ENCODE measurements at places on chromosomes 4 and X.

GRCh38 chrX:113400193-113400704, 559.6 kb upstream of the AMOT start:
- no peak for DNase-seq

- no peak for DNase-seq
Observed at GRCh38 chr4:74054483-74055047, 16.1 kb upstream of the CXCL3 start.

GRCh38 chr4:113169368-113169767, 119.9 kb downstream of the ANK2 start:
- no peak for DNase-seq

DNA sequence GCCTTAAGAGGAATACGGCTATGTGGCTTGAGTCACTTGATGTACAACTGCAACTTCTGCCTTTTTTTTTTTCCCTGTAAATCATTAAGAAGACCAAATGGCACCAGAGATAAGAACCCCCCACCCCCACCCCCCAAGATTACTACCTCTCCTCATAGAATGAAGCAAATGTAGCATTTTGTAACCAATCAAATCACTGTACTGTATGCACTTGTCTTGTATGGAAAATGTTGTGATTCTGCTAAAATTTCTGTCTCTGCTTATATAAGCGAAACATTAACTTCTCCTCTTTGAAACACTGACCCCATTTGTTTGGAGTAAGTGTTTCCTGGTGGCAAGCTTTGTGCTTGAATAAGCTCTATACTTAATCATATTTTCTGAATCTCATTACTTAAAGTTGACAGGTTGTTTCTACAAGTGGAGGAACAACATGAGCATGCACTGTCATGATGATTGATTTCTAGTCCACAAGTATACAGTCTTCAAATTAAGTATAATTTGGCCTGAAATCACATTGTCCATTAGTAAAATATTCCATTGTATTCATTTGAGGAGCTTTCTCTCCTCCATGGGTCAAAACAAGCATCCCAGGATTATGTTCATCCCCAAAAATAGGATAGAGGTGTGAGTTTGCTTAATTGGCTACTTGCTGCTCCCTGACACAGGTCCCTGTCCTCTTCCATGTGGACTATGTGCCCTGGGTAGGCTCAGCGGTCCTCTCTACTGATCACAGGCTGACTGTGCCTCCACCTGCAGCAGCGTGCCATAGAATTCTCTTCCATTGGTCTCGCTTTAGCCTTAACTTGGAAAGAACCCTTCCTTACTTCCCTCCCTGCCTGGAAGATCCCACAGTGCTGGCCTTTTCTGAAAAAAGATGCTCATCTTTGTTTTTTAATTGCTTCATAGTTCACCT, 104.0 kb upstream of the BMP2K start:
- no peak for DNase-seq

GRCh38 chr4:113355550-113356371, 306.3 kb downstream of the ANK2 start:
- DNase-seq = peak; percentile 90

DNA sequence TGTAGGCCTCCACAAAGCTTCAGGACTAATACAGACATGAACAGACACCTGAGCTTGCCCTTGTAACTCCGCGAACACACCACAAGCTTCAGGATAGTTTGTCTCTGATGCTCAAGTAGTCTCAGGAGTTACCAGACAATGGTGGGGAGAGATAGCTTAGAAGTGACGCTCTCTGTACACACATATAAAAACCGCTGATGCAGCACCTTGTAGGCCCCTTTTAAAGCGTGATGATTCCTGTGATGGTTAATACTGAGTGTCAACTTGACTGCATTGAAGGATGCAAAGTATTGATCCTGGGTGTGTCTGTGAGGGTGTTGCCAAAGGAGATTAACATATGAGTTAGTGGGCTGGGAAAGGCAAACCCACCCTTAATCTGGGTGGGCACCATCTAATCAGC, 78.7 kb downstream of the MAGED4 start:
- DNase-seq = no peak

DNA sequence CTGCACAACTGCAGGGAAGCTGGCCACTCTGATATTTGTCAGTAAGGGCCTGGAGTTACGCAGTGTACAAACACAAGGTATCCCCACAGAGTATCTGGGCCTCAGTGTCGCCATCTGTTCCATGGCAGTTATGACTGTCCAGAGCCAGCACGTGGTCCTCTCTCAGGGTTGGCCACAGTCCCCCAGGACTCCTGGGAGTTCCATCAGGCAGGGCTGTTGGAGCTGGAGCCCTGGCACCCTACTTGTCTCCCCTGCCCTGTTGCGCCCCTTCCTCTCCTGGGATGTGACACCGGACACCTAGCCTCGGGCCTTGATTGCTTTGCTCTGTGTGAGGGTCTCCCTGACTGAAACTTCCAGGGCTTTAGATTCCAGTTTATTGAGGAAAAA, 8.4 kb downstream of the HTRA3 start:
- DNase-seq = no peak

GRCh38 chrX:131762802-131763234, 218.9 kb downstream of the OR13H1 start:
- no peak for DNase-seq

DNA sequence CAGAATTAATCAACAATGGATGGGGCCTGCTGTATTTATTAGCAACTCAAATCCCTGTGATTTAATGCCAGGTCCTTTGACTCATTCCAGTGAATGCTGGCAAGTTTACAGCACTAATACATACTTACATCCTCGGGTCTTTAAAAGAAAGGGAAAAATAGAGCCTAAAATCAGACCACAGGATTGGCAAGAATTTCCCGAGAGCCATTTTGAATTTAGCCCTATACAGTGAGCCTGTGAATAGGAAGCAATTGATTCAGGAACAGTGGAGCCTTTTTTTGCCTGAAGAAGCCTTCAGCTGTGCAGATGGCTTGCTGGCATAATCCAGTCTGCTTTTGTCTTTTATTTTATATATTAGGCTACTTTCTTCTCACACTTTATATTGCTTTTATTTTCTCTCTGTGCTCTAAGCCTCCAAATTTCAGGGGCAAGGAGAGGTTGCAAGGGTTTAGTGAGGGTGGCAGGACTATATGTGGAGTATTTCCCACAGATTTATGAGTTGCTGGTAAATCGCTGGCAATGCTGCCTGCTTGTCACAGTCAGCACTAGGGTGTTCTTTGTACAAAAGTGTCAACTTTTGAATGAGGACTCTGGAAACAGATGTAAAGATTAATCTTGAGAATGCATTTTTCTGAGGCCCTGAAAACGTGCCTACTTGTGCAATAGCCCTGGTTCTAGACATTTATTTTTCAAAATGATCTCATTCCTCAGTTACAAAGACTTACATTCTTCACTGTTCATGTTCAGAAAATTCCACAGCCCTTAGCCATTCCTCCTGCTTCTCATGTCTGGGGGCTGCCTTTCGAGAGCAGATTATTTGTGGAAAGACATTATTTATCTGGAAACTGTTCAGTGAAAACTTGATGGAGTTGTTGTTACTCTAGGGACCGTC, 303.5 kb downstream of the SPRY1 start:
- peak; percentile 88 for DNase-seq

GRCh38 chr4:82431831-82432230, 1.4 kb downstream of the ENOPH1 start:
- DNase-seq = no peak

DNA sequence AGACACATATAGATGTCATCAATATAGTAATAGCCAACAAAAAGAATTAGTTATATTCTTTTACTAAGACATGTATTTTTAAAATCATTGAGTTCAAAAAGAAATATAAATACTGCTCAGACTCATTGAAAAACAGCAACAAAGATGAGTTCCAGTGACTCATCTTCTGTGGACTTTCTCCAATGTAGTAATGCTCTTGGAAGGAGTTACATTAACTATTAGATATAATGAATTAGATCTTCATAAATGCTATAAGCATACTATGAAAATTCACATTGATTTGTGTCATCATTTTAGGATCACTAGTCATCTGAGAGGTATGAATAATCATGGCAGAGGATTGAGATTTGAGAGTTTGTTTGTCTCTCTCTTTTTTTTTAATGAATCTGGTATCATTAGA, 547.8 kb upstream of the PCDH7 start:
- DNase-seq = peak; percentile 10

DNA sequence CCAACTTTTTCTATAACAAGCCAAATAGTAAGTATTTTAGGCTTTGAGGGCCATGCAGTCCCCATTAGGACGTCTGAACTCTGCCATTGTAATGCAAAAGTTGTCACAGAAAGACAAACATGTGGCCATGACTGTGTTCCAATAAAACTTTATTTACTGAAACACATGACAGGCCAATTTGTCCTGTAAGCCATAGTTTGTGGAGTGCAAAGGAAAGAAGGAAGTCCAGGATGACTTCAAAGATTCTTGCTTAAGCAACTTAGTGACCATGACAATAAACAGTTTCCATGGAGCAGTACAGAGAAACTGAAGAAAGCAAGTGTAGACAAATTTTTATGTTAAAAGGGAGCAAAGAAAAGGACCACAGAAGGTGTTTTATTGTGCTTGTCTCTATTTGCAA, 35.0 kb upstream of the MYOZ2 start:
- no peak for DNase-seq

GRCh38 chrX:140933874-140934655, 68.3 kb upstream of the SPANXB1 start:
- DNase-seq = no peak

DNA sequence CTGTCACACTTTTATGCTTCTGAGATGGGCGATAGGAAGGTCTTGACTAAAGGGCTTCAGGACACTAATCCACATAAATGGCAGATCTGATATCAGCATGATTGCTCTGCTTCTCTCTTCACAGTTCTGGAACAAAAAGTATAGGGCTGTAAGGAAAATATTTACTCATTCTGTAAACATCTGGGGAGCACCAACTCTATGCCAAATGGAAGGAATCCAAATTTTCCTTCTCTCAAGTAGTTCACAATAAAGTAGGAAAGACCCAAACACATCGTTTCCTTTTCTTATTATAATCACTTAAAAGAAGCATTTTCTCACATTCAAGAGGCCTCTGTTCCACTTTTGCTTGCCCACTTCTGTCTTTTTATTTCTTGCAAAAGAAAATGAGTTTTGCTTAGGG, 45.9 kb upstream of the F9 start:
- DNase-seq = no peak

- DNase-seq = peak; percentile 86
Observed at GRCh38 chr4:22179124-22179874, 230.7 kb upstream of the KCNIP4 start.

DNA sequence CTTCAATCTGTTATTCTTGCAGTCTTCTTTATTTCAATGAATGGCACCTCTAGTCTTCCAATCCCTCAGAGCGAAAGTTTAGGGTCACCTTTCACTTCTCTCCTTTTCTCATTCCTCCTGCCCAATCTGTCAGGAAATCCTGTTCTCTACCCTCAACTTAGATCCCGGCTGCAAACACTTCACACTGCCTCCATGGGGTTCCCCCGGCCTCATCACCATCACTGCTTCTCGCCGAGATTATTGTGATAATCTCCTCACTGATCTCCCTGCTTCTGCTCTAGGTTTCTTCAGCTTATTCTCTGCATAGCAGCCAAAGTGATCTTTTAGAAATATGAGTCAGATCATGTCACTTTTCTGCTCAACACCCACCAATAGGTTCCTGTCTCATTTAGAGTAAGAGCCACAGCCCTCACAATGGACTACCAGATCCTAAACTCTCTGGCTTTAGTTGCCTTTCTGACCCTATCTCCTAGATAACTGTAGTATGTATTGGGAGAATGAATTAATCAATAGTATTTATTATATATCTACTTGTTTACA, 43.6 kb upstream of the TBC1D9 start:
- no peak for DNase-seq

DNA sequence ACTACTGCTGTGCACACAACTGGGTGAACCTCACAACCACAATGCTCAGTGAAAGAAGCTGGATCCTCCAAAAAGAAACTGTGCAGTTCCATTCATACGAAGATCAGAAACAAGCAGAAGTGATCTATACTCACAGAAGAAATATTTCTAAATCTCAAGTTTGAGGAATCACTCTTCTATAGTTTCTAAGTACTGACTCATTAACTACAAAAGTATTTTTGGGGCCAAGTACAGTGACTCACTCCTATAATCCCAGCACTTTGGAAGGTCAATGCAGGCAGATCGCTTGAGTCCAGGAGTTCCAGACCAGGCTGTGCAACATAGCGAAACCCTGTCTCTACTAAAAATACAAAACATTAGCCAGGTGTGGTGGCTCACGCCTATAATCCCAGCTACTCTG, 51.3 kb upstream of the RELL1 start:
- DNase-seq = no peak

- DNase-seq = no peak
Observed at GRCh38 chr4:67988991-67989390, 25.7 kb upstream of the TMPRSS11A start.

DNA sequence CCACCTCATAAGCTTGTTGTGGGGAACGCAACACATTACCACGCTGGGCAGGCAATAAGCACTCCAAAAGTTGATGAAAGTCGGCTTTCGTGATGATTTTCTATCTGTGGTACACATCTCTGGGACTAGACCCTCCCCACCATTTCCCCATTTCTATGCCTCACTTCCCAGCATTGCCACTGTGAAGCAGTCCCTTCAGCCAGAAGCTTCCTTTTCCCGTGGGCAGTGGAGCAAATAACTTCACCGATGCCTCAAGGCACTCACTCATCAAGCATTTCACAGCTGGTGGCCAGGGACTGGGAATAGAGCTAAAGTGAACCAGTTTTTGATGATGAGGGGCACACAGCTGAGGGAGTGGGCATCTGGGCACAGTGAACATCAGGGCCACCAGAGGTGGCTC, 18.9 kb downstream of the C4orf50 start:
- DNase-seq = no peak

- DNase-seq = peak; percentile 25
Observed at GRCh38 chrX:140918398-140919038, 83.9 kb upstream of the SPANXB1 start.

GRCh38 chrX:87265518-87265917, 252.1 kb upstream of the KLHL4 start:
- no peak for DNase-seq

DNA sequence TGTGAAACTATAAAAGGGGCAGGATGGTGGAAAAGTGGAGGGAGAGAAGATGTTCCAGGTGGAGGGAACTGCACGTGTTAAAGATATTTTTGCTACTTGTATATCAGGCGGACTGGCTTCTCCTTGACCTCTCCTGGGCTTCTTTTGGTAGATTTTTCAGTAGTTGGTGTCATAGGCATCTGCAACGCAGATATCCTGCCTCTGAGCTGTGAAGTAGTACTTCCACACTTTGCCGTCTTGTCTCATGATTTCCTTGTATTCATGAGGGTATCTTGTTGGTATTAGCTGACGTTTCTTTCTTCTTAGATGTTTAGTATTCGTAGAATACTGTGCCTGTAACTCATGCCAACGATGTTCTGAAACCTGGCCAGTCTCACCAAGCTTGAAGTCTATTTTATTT, 81.0 kb downstream of the WWC2 start:
- DNase-seq = no peak

- no peak for DNase-seq
Observed at GRCh38 chr4:6857009-6857882, 52.4 kb upstream of the TBC1D14 start.

DNA sequence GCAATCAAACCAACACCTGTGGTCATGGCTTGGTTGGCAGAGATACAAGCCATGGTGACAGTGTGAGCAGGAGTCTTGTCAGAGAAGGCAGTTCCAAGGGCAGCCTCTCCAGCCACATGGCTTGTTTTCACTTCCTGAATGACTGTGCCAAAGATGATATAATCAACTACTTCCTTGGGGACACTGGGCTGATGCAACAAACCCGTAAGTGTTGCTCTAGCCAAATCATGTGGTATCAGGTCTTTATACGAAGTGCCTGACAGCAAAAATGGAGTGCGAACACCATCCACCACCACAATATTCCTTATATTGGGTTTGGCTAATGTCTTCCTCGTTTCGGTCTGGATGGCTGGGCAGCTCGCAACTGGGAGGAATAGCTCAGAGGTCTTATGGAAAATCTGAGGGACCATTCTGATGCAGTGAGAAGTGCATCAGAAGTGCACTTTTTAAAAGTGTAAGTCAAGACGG, 922.0 kb downstream of the NLGN4X start:
- no peak for DNase-seq
